Activated T-helper 17 cell treated with anti-CD3 and anti-CD28 coated beads, Interleukin-2, amount 50 U/mL, for 72 hours (primary cell): ENCODE measurements at places on chromosomes 7 and 10.

DNA sequence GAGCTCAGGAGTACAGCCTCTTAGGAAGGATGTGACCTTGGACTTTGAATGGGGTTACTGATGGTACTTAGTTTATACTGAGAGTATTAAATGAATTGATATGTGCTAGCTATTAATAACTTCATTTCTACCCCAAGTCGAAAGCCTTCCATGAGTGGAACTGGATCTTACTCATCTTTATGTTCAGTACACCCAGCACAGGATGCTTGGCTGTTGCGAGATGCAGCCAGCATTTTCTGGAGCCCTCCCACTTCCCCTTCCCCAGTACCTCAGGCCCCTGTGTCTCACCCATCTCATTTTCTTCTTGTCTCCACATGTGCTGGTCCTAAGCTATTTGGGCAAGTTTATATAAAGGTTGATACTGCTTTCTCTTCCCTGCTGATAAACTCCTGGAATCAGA lies 7.2 kb downstream of the UPP1 start:
- peak; percentile 68 for ATAC-seq

DNA sequence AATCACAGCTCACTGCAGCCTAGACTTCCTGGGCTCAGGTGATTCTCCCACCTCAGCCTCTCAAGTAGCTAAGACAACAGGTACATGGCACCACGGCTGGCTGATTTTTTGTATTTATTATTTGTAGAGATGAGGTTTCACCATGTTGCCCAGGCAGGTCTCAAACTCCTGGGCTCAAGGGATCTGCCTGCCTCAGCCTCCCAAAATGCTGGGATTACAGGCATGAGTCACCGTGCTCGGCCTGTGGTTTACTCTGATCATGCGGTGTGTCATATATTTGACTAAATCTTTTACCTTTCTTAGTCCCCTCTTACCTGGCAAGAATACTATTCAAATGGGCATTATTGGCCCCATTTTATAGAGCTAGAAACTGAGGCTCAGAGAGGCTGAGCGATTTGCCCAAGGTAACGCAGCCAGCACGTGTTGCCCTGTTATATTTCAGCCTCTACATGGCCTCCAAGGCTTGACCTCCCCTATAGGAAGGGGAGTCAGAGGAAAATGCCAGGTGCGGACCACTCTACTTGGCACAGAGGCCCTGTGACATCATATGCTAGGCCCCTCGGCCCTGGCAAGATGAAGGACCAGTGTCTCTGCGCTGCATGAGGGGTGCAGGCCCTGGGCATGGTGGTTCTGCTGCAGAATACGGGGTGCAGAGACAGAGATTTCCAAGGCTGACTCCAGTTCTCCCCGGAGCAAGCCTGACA lies 8.2 kb downstream of the ZCCHC24 start:
- peak; percentile 15 for ATAC-seq

- no peak for ATAC-seq
Observed at GRCh38 chr10:18109341-18109870, 30.8 kb upstream of the CACNB2 start.

DNA sequence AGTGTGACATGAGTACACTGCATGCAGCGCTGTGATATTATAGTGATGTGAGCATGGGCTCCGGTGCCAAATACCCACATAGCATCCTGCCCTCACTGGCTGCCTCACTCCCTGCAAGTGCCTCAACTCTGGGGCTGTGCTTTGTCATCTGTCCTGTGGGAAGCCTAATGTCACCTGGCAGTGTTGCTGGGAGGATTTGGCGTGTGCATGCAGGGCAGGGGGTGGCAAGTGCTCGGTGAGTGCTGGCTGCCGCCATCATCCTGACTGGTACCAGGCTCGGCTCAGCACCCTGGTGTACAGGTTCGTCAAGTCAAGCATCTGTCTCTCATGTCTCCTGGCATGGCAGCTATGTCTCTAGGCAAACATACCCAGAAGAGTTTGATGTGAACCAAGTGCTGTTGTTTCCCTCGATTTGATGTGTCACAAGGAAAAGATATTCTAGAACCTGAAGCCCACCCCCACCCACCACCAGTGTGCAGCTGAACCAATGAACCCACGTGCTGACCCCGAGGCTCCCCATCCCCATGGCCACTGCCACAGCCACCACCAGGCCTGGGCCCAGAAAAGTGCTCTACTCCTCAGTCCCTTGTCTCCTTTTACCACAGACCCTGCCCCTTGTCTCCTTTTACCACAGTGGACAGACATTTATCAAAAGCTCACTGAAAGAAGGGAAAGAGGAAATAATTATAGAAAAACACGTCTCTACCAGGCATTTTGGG lies 135.8 kb downstream of the MAPK8 start:
- ATAC-seq = no peak

- ATAC-seq = no peak
Observed at GRCh38 chr10:13803566-13804554, 217.1 kb downstream of the PRPF18 start.
